Caki2 (cell line): ENCODE measurements at places on chromosomes 2 and 18.

DNA sequence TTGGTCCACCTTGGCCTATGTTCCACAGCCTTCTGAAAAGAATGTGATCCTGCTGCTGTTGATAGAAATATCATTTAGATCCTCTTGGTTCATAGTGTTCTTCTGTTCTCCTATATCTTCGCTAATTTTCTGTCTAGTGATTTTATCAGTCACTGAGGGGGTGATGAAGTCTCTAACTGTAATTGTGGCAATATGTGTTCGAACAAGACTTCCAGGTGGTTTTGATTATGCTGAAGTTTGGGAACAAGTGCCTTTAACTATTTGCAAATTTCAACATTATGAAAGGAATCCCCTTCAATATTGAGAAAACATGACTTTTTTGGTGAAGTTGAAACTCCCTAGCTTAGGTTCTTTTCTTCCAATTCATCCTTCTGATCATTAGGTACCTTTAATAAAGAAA lies 140.4 kb downstream of the MTX2 start:
- no peak for DNase-seq

DNA sequence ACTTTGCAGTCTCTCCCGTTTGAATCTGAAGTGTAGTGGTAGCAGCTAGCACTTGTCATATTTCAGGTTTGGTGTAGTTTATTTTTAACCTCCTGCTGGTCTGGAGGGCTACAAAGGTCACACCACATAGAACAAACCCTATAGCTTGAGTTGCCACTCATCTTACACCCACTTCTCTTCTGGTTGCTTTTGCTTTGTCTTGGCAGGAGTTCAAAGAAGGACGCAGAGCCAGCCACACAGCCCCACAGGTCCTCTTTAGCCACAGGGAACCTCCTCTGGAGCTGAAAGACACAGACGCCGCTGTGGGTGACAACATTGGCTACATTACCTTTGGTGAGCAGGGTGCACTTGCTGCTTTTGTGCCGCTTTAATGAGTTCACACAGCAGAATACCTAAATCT lies 15.6 kb upstream of the GPBAR1 start:
- no peak for DNase-seq

DNA sequence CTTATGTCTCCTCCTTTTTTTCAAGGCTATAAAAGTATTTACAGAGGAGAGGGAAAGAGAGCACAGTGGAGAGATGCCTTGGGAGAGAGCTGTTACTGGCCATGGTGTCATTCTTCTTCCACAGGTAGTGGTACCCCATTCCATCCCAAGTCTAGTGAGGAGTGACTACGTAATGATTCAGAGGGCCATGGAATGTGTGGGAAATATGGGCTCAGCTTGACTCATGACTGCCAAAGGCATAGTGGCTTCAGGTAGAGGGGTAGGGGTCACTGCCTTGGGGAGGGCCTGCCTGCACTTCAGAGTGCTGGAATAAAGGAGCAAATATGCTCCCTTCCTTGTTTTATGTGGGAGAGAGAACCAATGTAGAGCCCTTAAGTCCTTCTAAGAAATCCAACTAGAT lies 620.6 kb downstream of the IRS1 start:
- no peak for DNase-seq

DNA sequence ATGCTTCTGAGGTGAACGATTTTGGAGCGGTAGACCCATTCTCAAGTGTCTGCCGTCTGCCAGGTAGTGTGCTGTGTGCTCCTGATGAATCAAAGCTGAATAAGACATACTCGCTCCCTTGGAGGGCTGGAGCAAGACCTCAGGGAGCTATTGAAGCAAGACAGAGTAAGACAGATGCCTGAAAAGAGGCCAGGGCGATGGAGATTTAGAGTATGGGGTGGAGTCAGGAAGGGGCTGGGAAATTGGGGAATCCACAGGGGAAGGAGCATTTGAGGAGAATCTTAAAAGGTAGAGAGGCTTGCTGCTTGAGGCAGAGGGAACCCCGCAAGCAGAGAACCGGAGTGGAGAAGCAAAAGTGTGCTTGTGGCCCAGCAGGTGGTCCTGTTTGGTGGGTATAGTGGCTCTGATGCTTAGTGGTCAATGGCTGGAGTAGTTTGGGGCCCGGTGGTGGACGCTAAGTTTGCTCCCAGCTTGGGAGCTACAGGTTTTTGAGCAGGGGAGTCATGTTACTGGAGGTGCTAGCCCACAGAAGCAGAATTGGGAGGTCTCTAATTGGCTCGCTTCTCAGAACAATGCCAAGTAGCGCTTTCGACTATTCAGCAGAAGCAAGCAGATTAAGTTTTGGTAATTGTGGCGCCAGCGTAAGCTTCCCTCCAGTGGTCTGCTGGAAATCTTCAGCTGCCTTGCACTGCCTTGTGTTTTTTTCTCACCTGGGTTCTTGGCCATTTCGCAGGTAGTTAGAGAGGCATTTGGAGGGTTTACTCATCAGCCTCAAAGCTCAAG lies 2.0 kb downstream of the CNNM4 start:
- peak; percentile 33 for DNase-seq

DNA sequence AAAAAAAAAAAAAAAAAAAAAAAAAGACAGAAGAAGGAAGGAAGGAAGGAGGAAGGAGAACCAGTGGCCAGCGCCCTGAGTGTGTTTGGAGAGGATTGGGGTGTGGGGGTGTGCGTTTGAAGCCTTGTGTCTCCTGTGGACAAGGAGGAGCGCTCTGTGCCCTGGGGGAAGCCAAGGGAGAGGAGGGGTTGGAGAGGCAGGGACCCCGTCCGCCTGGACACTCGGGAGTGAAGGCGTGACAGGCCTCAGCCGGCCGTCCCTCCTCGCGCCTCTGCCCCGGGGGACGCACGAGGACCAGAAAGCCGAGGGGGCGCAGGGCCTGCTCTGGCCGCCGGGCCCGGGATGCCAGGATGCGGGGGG lies 44.9 kb downstream of the SERTAD2 start:
- DNase-seq, result no peak

DNA sequence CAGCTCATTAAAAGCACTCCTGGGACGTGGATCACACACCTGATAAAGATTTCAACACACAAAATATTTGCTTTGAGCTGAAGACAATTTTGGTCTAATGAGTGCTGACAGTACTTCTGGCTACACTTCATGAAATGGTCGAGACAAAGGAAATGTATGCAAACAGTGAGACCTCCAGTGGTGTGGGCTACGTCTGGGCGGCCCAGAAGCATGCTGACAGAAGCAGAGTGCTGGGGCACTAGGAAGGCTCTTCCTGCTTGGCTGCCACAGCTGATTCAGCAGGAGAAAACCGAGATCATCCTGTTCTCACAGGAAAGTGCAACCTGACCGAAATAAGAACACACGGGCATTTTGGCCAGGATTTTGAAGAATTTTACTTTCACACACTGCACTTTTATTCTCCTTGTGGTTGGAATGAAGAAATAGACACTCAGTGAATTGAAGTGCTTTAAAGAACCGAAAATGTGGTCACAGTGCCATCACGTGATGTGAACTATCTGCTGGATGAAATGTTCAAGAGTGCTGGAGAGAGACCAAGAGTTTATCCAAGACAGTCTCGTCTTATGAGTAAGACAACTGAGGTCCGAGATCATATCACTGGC lies 149.5 kb downstream of the CCBE1 start:
- no peak for DNase-seq

DNA sequence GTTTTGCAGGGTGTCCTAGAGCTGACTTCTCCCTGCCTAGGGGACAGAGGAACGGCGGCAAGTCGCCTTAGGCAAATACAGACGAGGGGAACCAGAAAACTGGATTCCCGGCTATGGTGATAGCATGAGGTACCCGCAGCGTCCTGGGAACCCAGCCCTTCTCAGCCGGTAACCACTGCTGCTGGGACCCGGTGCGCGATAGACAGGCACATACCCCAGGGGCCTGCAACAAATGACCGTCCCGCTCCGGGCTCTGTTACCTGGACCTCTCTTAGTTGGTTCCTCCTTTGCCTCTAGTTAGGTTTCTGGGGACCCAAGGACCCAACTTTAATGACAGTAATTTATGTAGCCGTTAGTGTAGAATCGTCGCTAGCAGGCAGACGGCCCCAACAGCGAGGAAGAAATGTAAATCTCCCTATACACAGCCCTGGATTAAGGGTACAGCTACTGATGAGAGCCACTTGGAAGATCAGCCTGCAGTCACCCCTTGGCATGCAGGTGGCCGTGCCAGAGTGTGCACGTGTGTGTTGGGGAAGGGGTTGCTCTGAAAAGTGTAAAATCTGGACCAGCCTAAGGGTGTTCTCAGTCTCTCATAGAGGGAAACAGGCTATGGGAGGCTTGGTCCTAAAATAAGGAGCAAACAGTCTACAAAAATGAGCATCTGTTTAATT lies 819 bp upstream of the SERPINE2 start:
- DNase-seq, result no peak

DNA sequence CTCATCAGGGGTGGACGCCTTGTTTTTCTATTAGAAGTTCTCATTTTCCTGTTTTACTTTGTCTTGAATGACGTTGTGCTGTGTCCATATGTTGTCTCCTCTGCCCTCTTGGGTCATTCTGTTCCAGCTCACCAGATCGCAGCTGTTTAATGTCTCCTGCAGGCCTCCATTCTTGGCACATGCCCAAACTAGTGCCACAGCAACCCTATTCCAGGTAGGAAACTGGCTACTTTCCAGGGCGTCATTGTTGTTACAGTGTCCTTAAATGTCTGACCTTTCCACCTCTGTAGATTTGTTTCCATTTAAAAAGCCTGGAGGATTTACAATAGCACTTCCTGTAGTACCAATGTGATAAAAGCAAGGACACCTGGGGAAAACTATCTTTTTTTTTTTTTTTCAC lies 500.7 kb downstream of the METTL4 start:
- no peak for DNase-seq

DNA sequence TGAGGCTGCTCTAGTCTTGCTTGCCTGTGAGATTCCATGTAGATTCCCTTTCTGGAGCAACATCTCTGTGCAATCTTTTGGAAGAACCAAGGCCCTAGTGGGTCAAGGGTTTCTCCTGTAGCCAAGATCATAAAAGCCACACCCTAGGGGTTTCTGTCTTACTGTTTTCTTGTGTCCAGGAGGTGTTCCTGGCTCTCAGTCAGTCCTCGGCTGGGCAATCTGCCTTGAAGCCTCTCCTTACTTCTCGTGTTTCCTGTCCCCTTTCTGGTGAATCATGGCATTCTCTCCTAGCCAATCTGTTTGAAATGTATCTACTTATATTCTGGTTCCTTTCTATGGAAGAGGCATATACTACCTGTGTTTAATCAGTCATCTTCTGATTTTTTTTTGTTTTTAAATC lies 484.8 kb upstream of the UBE2E3 start:
- no peak for DNase-seq

GRCh38 chr2:60358476-60358875 lies 195.0 kb downstream of the BCL11A start:
- no peak for DNase-seq

DNA sequence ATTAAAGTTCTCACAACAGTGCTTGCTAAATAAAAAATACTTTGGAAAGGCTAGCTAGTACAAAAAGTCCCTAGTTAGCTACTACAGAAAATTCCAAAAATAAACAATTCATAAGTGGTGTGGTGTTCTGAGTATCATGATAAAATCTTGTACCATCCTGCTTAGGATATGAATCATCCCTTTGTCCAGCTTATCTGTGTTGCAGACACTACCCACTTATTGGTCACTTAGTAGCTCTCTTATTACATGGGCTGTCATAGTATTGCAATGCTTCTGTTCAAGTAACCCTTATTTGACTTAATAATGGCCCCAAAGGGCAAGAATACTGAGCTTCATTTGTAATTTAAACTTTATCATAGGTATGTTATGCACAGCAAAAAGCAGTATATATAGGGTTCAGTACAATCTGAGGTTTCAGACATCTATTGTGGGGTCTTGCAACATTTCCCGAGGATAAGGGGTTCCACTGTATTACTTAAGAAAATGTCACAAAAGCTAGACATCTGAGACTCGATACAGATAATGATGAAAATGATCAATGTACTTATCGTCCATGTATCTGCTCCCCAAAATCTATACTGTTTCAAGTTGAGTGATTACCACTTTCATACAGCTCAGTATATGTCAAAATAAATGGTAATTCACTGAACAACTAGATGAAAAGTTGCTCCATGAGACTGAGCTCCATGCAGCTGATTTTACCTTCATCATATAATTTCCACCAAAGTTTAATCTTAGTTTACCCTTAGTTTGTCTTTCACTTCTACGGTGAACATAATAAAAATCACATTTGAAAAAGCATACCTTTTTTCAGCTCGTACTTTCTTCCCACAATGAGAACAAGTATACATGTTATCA lies 93.8 kb downstream of the C2orf74 start:
- peak; percentile 26 for DNase-seq

GRCh38 chr2:218732761-218733158 lies 22.1 kb downstream of the TTLL4 start:
- no peak for DNase-seq

DNA sequence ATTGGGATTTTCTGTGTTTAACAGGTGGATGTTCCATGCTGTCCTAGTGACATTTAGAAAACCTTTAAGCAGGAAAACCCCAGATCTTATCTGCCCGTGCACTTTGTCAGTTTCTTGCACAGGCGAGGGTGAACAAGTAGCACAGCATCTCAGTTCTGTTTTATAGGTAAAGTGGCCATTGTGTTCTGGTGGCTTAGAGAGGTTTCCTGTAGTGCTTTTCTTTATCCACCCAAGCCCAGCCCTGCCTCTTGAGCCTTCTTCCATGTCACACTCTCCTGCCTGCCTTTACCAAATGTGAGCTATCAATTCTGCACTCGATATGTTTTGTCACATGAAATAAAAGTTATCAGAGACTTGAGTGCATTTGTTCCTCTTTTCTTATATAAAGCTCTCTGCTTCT lies 135.3 kb upstream of the NOSTRIN start:
- no peak for DNase-seq

DNA sequence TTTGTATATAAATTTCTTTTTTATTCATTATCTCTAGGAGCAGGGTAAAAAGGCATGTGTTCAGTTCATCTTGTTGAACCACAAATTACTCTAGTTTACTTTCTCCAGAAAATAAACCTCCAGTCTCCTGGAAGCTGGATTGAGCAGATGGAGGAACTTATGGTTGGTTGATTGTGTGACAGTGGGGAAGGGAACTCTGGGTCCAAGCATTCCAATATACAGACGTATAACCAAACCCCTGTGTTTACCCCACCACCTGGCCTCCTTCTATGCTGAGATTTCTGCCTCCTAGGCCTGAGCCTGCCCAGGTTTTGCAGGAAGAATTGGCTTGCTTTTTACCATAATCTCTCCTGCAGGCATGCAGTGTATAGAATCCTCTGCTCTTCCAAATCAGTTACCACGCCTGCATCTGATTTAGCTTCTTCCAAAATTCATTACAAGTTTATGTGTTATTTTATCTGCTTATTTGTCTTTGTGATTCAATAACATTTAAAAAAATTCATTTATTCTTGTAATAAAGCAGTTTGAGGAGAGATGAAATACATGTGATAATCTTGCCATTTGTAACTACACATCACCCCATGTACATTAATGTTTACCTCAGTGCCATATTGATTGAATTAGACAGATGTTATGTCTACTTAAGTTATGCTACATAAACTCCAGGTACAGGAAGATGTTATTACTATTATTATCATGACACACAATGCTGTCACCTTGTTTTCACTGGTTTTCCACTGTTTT lies 2.5 kb upstream of the RAB27B start:
- DNase-seq, result no peak

GRCh38 chr2:158495175-158495574 lies 38.4 kb downstream of the PKP4 start:
- DNase-seq, result peak; percentile 14

GRCh38 chr2:167293172-167293781 lies 405.0 kb downstream of the XIRP2 start:
- DNase-seq, result peak; percentile 40
